Chondrocyte (in vitro differentiated cells): ENCODE measurements at places on chromosomes 6 and 20. TPM values are rescaled to one million over a fixed set of nuclear protein-coding genes. Genes with fewer than 3 reads are reported as not detected.
A peak's percentile ranks its signal among the peaks of the same experiment; 100 is the strongest.

ECT2L gene
- total RNA-seq = not detected in 3 replicates

DNA sequence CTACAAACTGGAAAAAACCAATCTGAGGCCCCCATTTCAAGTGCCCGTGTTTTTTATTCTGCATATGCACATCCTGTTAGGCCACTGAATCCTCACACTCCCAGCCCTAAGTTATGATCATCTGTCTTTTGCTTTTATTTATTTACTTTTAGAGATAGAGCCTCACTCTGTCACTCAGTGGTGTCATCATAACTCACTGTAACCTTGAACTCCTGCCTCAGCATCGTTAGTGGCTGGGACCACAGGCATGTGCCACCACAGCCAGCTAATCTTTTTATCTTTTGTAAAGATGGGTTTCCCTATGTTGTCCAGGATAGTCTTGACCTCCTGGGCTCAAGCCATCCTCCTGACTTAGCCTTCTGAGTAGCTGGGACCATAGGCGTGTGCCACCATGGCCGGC, 29.6 kb upstream of the CLDN20 start:
- DNase-seq = no peak
- peaks cover 1% of the 10 kb centered on the region for H3K36me3 ChIP-seq
- peaks cover under 1% of the 10 kb centered on the region for H3K4me1 ChIP-seq
- no peak overlapping the region for H3K27ac ChIP-seq
- no peak overlapping the region for H3K4me3 ChIP-seq

GRCh38 chr6:167706313-167707109, 120.2 kb upstream of the AFDN start:
- peaks cover 10% of the 10 kb centered on the region for H3K27me3 ChIP-seq
- H3K4me1 ChIP-seq = no peaks in the 10 kb centered on the region
- DNase-seq = no peak
- H3K27ac ChIP-seq = no peak overlapping the region
- no peaks in the 10 kb centered on the region for H3K36me3 ChIP-seq
- no peak overlapping the region for H3K4me3 ChIP-seq

GRCh38 chr20:35699957-35700624, 886 bp downstream of the ROMO1 start:
- peaks cover 43% of the 10 kb centered on the region for H3K4me1 ChIP-seq
- peak overlapping the region; percentile 97 for H3K4me3 ChIP-seq
- no peaks in the 10 kb centered on the region for H3K27me3 ChIP-seq
- peak overlapping the region; percentile 93 for H3K27ac ChIP-seq
- no peak for DNase-seq
- H3K36me3 ChIP-seq = peaks cover 27% of the 10 kb centered on the region

DNA sequence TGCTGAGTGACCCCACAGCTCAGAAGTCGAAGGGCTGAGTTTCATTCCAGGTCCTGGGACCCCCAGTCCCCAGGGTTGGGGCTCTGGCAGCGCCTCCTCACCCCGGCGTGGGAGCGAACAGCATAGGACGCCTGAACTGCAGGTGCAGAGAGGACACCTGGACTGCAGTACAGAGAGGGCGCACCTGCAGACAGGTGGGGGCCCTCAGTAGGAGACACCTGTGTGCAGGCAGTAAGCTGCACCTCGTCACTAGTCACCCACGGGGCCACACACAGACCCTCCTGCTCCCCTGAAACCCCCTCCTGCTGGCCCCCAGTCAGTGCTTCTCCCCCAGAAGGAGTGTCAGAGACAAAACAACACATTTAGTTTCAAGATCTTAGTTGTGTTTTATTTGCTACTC, 8.6 kb upstream of the NKAIN4 start:
- peaks cover 3% of the 10 kb centered on the region for H3K27me3 ChIP-seq
- H3K4me3 ChIP-seq = no peak overlapping the region
- no peaks in the 10 kb centered on the region for H3K36me3 ChIP-seq

- peaks cover 45% of the 10 kb centered on the region for H3K27me3 ChIP-seq
- no peak overlapping the region for H3K27ac ChIP-seq
- DNase-seq = no peak
- H3K36me3 ChIP-seq = no peaks in the 10 kb centered on the region
Observed at GRCh38 chr6:28794175-28795002, 129.4 kb downstream of the TRIM27 start.
